Stimulated activated CD8-positive, alpha-beta memory T cell treated with anti-CD3 and anti-CD28 coated beads, Interleukin-4, amount 100 ng/mL, for 4 hours (primary cell): ENCODE measurements at places on chromosomes 2 and 18.

DNA sequence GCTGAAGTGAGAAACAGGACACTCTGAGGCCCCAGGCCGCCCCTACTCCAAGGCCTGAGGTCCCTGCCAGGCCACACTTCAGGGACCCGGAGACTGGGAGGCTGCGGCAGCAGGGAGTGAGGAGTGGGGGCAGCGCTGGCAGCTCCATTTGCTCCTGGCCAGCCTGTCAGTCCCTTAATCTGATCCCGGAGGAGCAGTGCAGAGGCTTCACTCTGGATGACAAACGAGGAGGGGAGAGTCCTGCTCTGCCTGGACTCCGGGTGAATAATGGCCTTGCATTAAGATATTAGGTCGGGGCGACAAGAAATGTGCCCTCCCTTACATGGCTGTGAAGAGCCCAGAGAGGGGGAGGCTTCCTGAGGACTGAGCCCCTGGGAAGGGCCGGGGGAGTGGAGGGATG is 14.3 kb upstream of the PRSS56 start:
- no peak for DNase-seq

- no peak for DNase-seq
Observed at GRCh38 chr2:191748528-191749180, 70.7 kb downstream of the NABP1 start.

DNA sequence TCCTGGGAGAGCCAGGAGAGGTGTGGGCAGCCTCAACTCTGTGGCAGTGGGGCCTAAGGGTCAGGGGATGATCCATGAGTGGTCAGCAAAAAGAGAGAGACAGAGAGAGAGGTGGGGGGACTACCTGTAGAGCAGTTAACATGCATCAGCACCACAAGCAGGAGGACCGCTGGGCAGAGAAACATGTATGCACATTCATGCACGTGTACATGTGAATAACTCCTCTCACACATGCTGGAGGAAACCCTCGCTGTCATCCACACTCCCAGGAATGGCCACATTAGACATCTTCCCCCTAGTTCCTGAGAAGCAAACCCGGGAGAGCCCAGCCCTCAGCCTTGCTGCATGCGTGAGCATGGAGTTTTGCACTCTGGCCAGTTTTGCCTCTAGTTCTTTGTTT is 166.1 kb downstream of the SMAD7 start:
- DNase-seq: no peak

- DNase-seq: no peak
Observed at GRCh38 chr2:73253901-73254300, 19.8 kb downstream of the CCT7 start.

DNA sequence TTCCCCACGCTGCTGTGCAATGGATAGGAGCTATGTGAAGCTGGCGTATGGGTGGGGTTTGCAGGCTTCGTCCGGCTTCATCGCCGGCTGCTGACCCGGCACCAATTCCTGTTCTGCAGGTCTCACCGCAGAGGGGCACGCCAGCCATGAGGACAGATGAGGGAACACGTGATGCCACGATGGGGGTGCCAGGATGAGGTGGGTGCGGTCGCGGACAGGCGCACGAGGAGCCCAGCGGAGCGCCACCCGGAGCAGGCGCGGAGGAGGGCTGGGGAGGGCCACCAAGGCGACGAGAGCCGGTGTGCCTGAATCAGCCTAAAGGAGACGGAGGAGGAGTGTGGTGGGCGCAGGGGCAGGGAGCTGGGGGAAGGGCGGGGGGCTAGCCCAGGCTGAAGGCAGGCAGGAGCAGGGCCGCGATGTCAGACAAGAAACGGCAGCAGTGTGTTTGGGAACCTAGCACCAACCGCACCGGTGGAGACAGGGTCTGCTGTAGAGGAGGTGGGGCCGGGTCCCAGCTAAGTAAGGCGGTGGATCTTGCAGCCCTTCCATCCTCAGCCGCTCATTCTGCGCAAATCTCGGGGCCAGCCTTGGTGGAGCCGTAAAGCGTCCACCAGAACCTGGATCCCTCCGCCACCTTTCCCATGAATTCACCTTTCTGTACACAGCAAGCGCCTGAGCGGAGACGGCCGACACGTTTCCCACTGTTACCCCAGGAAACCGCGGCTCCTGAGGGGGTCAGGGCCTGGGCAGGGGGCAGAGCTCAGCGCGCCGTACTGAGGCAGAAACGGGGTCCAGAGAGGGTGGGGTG is 17.0 kb upstream of the CD8A start:
- no peak for DNase-seq
